ENCODE measurements at places on chromosomes 7 and 10.

GRCh38 chr7:94666879-94667587 lies 11.1 kb upstream of the SGCE start:
- H3K4me3 ChIP-seq = no peak overlapping the region
- no peaks in the 10 kb centered on the region for H3K36me3 ChIP-seq
- H3K27ac ChIP-seq = no peak overlapping the region
- no peak for DNase-seq
- H3K4me1 ChIP-seq = no peaks in the 10 kb centered on the region
- no peaks in the 10 kb centered on the region for H3K27me3 ChIP-seq

DNA sequence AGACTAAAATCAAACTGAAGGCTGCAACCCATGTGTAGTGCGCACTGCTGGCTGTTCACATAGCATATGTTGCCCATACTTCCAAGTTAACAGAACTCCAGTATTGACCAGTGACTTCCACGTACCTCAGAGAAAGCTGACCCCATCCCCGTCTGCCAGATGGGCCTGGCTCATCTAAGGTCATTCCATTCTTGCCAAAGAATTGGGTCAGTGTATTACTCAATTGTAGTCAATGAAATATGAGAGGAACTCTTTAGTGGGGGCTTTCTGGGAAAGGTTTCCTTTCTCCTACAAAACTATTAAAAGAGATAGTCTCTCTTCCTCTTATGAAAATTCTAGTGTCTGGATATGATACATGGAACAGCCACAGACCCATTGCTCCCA lies 238.6 kb downstream of the COBL start:
- no peaks in the 10 kb centered on the region for H3K36me3 ChIP-seq
- no peaks in the 10 kb centered on the region for H3K27me3 ChIP-seq
- H3K4me3 ChIP-seq = no peak overlapping the region
- H3K27ac ChIP-seq = no peak overlapping the region

GRCh38 chr10:31937371-31937770 lies 8.7 kb upstream of the ARHGAP12 start:
- no peak for DNase-seq
- H3K27me3 ChIP-seq = no peaks in the 10 kb centered on the region
- no peak overlapping the region for H3K4me3 ChIP-seq
- H3K4me1 ChIP-seq = peaks cover 37% of the 10 kb centered on the region
- peak overlapping the region; percentile 45 for H3K27ac ChIP-seq
- no peaks in the 10 kb centered on the region for H3K36me3 ChIP-seq

DNA sequence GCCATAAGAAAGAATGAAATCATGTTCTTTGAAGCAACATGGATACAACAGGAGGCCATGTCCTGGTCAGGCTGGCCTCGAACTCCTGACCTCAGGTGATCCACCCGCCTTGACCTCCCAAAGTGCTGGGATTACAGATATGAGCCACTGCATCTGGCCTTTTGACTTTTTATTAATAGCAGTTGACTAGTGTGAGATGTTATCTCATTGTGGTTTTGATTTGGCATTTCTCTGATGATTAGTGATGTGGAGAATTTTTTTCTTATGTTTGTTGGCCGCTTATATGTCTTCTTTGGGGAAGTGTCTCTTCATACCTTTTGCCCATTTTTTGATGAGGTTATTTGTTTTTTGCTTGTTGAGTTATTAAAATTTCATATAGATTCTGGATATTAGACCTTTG lies 400.9 kb downstream of the SUGCT start:
- H3K27ac ChIP-seq = no peak overlapping the region
- H3K27me3 ChIP-seq = no peaks in the 10 kb centered on the region
- no peaks in the 10 kb centered on the region for H3K4me1 ChIP-seq
- no peaks in the 10 kb centered on the region for H3K36me3 ChIP-seq
- H3K4me3 ChIP-seq = no peak overlapping the region
- DNase-seq = no peak

- peaks cover 19% of the 10 kb centered on the region for H3K36me3 ChIP-seq
- peaks cover 39% of the 10 kb centered on the region for H3K4me1 ChIP-seq
- no peak overlapping the region for H3K4me3 ChIP-seq
- DNase-seq = no peak
- H3K27ac ChIP-seq = no peak overlapping the region
- H3K27me3 ChIP-seq = no peaks in the 10 kb centered on the region
Measured at GRCh38 chr7:5689716-5690115, 91.7 kb downstream of the RNF216 start.

DNA sequence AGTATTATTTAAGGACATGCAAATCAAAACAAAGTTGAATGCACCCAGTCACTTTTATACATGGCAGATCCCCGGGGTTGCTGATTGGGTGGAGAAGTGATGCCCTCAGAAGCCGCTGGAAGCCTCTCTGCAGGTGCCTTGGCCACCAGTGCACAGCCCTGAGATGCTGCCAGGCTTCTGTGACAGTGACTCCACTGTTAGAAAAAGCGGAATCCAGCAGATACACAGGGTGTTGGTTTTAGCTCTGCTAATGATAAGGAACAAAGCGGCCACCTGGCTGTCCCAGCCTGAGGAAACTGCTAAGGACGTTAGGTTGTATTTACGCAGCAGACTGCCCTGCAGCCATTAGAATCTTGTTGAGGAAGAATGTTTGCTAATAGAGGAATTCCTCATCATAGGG lies 47.5 kb downstream of the JAKMIP3 start:
- no peak overlapping the region for H3K27ac ChIP-seq
- no peaks in the 10 kb centered on the region for H3K4me1 ChIP-seq
- peak; percentile 22 for DNase-seq
- H3K4me3 ChIP-seq = no peak overlapping the region
- no peaks in the 10 kb centered on the region for H3K36me3 ChIP-seq
- H3K27me3 ChIP-seq = peaks cover 27% of the 10 kb centered on the region

DNA sequence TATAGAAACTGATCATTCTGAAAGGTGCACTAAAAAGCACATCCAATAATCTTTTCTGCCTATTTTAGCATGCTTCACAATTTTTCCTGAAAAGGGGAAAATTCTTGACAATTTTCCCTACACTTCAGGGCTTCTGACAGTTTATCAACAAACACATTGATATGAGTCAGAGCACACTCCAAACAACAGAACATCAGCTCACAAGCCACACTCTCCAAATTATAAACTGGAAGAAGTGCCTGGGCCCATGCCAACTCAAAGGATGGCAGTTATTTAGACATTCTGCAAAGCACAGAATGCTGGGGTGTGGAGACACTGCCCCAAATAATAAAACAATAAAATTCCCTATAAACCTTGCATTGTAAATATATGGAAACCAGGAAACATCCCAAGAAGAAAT lies 90.8 kb downstream of the ELAPOR2 start:
- no peak overlapping the region for H3K27ac ChIP-seq
- H3K36me3 ChIP-seq = no peaks in the 10 kb centered on the region
- H3K27me3 ChIP-seq = no peaks in the 10 kb centered on the region
- no peak for DNase-seq
- peaks cover 6% of the 10 kb centered on the region for H3K4me1 ChIP-seq

DNA sequence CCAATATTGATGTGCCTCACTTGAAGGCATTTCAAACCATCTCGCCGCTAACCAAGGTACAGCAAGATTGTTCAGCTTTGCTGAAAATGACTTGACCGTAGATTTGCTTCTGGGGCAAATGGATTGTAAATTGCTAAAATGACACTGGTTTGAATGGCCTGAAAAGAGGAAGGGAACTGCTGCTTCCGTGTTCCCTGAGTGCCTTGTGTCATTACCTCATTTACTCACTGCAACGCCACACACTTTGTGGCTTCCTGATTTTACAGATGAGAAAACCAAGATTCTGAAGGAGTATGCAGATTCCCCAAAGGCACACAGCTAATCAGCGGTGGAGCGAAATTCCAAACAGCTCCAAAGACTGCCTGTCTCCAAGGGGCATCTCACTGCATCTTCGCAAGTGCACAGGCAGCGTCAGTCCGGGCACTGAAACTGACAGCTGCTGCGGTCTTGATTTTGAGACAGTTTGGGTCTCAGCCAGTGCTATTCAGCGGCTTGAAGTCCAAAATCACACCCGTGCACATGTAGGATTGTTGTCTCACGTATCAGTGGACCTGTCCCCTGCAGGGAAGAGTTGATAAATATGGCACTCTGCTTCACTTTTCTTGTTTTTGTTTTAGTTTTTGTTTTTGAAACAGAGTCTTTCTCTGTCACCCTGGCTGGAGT lies 290.9 kb downstream of the DPP6 start:
- no peaks in the 10 kb centered on the region for H3K4me1 ChIP-seq
- no peak overlapping the region for H3K27ac ChIP-seq
- H3K4me3 ChIP-seq = no peak overlapping the region
- H3K36me3 ChIP-seq = no peaks in the 10 kb centered on the region
- DNase-seq = no peak

Data from RWPE2 (cell line).